Cardiac septum (tissue), 1 donor: ENCODE measurements at places on chromosomes 3 and 15. TPM values are rescaled to one million over a fixed set of nuclear protein-coding genes. Genes with fewer than 3 reads are reported as not detected.

Gene CCR9
- not detected for total RNA-seq

Gene PPP1R14D
- not detected for total RNA-seq

Gene ARRDC4
- total RNA-seq, result 95.1 TPM

Gene CPNE9
- not detected for total RNA-seq

Gene SLC28A1
- total RNA-seq, result 0.83 TPM

Gene STARD9
- total RNA-seq, result 9.2 TPM

Gene NDUFB5
- total RNA-seq, result 258 TPM

Gene SV2B
- 3.7 TPM for total RNA-seq

Gene SST
- not detected for total RNA-seq

Gene ARIH2
- total RNA-seq, result 121 TPM

Gene POC1A
- 1.5 TPM for total RNA-seq
